ENCODE measurements at places on chromosomes 12 and 14.

GRCh38 chr14:54166049-54166950, 209.7 kb upstream of the BMP4 start:
- no peak for DNase-seq

DNA sequence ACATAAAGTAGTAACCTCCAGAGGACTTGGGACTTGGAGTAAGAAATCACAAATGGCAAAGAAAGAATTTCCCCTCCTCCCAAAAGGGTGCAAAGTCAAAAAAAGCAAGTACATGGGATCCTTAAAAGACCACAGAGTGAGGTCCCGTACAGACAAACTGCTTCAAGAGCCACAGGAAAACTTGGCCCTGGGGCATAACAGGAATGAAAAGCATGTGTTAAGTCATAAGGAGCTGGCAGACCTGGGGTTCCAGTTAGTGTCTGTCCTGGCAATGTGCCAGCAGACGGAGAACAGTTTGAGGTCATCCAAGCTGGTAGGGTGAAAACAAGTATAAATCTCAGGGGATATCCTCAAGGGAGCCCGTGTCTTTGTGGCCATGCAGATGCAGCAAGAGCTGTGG, 73.2 kb downstream of the HSD17B6 start:
- no peak for DNase-seq

DNA sequence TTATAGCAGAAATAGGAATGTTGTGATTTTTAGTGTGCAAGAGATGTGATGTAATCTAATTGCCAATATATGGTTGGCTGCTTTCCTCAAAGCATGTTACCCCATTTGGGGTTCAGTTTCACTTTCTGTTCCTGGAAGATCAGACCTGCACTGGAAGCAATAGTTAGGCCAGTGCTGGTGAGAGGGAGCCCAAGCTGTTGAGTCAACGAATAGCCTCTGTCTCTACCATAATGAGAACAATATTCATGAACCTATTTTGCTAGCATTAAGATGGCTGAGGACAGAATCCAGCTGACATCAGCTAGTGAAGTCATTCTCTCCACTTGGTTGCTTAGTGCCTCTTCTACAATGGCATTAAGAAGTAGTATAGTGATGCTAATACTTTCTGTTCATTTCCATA, 379.9 kb upstream of the DCN start:
- no peak for DNase-seq

DNA sequence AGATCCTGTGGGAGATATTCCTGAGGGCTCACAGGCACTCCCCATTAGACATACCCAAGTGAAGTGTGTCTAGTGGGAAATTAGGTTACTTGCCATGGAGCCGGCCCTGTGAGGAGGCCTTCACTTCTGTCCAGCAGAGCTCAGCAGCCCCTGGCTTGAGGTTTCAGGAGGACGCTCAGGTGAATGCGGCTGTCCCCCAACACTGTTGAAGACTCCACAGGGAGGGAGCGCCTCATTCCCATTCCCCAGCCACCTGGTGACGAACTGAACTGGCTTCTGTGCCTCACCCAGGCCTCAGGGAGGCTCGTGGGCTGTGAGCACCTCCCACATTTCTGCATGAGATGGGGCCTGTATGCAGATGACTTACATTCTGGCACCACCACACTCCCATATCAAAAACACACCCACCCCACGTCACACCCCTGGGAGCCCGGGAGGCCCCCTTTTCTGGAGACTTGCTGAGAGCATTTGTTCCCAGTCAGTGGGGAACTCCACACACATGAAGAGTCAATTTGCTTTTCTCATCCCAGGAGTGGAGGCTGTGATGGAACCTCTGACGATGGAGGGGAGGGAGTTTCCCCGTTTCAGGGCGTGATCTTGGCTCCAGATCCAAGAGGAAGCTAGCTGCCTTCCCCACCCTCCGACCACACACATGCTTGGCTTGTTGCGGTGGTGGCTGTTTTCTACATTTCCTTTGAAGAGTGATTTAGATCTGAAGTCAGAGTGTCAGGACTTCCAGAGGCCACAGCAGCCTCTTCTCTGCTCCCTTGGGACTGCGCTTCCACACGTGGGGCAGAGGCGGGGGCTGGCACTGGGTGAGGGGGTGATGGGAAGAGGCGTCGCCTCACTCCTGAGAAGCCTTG, 120.7 kb downstream of the ADGRD1 start:
- no peak for DNase-seq

DNA sequence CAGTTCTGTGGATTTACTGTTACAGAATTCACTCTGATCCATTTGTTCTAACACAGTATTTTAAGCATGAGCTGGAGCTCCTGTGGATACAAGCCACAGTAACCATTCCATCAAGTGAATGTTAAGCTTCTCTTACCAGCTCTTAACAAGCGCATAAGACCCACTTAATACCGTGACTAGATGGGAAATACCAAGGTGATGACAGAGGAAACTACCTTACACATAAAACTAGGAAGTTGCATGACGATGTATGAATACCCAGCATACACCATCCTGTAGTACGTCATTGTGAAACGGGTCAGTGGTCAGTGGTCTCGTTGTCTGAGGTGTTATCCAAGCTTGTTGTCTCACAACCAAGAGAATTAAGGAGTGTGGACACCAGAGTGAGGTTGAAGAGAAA, 2.0 kb upstream of the GALC start:
- no peak for DNase-seq

- DNase-seq, result no peak
Observed at GRCh38 chr12:113475451-113476175, 3.9 kb upstream of the LHX5 start.

GRCh38 chr14:104532191-104532555, 47.4 kb upstream of the C14orf180 start:
- no peak for DNase-seq

DNA sequence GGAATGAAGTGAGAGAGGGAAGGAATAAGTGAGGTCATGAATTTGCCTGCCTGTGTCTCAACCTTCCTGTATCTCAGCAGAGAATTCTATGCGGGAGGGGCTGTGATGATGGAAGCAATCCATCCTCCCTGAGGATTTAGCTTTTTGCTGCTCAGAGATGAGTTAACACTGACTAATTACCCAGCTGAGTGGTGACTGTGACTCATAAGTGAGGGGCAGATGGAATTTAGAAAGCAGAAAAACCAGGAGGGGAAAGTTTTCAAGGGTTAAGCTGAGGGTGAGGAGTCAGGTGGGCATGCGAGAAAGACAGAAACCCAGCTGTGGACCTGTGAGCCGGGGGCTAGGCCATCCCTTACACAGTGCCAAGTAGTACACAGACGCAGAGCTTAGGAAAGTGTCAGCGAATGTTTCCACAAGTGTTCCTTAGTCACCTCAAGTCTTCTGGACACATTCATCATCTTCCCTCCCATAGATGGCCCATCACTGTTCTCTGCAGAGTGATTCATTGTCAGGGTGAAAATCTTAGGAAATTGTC, 277.9 kb downstream of the IPO8 start:
- no peak for DNase-seq

DNA sequence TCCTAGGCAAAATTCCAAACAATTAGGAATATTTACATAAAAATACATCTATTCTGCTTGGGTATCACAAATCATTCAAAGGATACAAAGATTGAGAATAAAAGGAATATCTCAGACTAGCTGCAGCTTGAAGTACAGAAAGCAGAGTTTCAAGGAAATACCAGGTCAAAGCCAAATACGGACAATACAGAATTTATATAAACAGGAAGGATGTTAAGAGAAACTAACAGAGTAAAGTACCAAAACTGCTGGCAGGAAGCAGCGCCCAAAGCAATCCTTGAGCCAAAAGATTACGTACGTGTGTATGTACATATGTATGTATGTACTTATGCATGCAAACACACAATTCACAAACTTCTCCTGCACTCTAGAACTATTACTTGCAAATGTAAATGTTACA, 86.6 kb downstream of the PPP1R12A start:
- DNase-seq, result no peak

All from T-helper 9 cell (primary cell).